DMS79 (cell line): ENCODE measurements at places on chromosomes 4 and X.

- DNase-seq, result no peak
Measured at GRCh38 chr4:78047366-78047765, 9.8 kb upstream of the FRAS1 start.

DNA sequence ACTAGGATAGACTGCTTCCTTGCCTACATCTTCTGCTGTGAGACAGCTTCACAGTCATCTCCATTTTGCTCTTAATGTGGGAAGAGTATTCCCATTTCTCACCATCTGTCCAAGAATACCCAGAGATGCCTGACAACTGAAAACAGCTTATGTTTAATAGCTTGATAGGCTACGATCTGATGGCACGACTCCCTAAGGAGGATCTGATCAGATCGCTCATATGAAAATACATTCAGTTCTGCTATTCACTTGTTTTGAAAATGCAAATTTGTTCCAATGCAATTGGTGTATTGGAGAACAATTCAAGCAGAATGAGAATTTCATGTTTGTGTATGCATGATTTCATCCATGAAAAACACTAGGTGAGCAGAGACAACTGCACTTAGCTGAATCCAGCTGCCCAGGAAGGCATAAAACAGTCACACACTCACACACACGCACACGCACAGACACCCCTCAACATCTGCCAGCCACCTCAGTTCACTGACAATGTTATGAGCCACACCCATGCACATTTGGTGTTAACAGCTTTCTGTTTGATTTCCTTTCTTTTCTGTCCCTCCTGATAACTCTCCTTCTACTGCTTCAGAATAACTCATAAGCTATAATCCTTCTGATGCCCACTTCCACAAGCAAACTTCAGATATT, 29.6 kb downstream of the TRIML1 start:
- DNase-seq, result no peak

- no peak for DNase-seq
Measured at GRCh38 chr4:127414951-127415606, 217.7 kb upstream of the INTU start.

GRCh38 chrX:6363188-6363587, 134.5 kb upstream of the NLGN4X start:
- DNase-seq, result no peak

GRCh38 chr4:155017426-155017825, 191.0 kb upstream of the NPY2R start:
- no peak for DNase-seq

GRCh38 chr4:137597752-137598430, 65.6 kb upstream of the PCDH18 start:
- DNase-seq, result no peak

DNA sequence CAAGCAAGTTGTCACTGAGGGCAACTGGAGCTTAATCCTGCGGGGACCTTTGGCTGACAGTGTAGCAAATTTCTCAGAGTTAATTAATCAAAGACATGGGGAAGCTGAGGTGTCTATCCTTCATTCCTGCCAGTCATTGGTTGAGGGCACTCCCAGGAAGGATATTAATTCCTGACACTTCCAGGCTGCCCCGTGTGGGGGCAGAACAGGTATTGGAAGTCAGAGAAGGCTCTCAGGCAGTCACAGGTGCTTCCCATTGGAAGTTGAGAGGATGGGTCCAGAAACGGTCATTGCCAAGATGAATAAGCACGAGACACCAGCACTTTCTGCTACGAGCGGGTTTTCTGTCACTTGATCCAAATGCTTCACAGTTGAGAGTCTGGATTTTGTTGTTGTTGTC, 29.1 kb upstream of the CD38 start:
- no peak for DNase-seq

DNA sequence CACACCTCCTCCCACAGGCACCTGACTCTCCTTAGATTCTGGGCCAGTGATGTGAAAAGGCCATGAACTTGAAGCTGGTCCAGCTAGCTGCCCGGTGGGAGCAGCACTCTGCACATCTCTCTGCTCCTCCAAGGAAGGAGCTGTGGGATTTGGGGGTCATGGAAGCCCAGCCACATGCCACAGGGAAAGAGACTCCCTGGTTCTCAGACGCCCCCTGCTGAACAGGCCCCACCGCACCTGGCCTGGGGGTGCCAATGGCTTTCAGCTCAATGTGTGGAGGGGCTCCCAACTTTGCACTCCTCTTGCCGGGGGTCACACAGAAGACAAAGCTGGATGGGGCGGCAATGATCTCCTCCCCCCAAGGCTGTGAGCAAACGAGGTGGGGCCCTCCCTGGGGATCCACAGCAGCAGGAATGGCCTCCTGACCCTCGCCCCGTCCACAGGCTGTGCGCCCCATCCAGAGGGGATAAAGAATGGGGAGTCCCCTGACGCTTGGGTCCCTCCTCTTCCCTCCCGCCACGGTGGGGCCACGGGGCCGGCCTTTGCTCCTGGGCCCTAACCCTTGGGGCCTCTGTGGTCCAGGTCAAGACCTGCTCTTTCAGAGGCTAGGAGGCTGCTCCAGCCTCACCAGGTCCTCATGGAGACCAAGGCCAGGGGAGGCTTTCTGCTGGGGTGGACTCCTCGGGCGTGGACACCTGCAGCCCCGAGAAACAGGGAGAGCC, 51.3 kb downstream of the GAK start:
- DNase-seq, result no peak

GRCh38 chr4:103424853-103425252, 226.7 kb upstream of the CENPE start:
- DNase-seq, result no peak

DNA sequence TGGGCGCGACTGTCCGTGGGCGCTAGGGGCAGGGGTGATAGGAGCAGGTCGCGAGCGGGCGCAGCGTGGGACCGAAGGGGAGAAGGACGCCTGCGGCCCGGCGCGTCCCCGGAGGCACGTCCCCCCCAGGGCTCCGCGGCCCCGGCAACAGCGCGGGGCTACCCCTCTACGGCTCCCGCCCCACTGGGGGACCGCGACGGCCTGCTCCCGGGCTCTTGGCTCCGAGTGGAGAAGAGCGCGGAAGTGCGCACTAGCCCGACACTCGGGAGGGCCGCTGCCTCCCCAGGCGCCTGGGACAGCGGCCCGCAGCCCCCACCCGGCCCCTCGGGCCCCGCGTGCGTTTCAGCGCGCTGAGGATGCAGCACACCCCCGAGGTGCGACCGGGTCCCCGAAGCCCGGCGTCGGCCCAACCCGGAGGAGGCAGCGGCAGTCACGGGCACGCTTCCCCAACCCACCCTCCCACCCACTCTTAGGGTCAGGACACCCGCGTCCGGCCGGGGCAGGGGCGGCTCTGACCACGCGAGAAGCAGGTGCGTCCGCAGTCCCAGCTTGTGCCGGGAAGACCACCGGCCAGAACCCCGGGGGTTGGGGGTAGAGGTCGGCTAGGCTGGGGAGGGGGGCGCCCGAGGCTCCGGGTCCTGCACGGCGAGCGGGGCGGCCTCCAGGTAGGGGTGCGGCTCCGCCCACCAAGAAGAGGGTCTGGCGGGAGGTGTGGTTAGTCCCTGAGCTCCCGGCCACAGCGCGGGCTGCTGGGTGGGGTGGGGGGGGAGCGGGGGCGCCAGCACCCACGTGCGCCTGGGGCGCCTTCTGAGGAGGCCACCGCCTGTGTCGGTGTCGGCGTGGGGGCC, 18.5 kb upstream of the NAT8L start:
- DNase-seq, result no peak

DNA sequence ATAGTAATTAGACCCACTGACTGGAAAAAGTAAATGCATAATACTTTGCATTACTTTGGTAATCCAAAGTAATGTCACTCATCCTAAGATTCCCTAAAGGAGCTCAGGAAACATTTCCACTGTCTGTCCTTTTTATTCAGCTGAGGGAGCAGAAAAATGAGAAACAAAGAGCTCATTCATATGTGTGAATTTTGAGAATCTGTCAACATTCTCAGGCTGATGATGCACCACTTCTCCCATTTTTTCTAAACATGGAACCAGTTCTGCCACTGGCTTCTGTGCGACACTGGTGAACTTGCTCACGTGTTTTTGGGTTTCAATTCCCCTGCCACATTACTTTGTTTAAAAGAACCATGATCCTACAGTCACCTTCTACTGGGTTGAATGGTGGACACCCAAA, 28.4 kb upstream of the ADH7 start:
- DNase-seq, result no peak
